ENCODE measurements at places on chromosomes 5 and 9.

DNA sequence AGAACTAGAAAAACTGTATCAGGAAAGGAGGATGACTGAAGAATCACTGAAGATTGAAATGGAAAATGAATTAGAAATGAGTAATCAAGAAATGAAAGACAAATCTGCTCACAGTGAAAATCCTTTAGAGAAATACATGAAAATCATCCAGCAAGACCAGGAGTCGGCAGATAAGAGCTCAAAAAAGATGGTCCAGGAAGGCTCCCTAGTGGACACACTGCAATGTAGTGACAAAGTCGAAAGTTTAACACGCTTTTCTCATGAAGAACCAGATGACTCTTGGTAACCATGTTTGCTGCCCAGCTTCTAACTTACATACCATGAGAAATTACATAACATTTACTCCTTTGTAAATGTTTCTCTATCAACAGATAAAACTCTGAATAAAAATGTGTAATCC lies 37.1 kb downstream of the CPLANE1 start:
- no peak for DNase-seq

GRCh38 chr5:142634216-142635011 lies 51.5 kb downstream of the FGF1 start:
- DNase-seq: no peak

- no peak for DNase-seq
Observed at GRCh38 chr5:44389090-44389822, at the start of gene FGF10. FGF10 (minus strand) TSS chr5:44389420; CDS start chr5:44388682, 738 bp downstream.

GRCh38 chr9:136621019-136621733 lies 41.5 kb upstream of the EGFL7 start:
- peak; percentile 80 for DNase-seq

- DNase-seq: peak; percentile 69
Observed at GRCh38 chr5:77143998-77144836, 57.1 kb upstream of the ZBED3 start.

DNA sequence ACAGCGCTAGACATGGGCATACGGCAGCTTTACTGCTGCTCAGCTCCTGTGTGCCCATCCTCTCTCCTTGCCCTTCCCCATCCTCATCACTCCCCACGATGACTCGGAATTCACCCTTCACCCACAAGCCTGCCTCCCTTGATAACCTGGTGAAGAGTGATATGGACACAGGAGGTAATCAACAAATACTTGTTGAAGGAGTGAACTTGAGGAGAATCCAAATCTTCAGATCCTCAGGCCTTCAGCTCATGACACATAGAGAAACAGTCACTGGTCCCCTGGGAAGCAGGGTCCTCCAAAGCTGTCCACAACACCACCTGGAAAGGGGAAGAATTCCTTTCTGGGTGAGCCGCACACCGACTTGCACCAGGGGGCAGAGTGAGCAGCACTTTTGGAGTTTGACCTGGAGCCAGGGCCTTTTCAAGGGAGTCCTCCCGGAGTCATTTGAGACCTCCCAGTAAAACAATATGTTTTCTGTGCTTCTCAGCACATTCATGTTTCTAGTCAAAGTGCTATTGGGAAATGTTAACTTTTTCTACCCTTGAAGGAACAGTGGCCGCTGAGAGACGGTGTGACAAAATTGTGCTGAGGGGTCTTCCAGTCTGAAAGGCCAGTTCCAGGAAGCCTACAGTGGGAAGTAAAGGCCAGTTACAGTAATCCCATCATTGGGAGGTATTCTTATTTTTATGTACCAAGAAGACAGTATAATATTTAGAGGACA lies 332.3 kb downstream of the CWC27 start:
- peak; percentile 82 for DNase-seq

DNA sequence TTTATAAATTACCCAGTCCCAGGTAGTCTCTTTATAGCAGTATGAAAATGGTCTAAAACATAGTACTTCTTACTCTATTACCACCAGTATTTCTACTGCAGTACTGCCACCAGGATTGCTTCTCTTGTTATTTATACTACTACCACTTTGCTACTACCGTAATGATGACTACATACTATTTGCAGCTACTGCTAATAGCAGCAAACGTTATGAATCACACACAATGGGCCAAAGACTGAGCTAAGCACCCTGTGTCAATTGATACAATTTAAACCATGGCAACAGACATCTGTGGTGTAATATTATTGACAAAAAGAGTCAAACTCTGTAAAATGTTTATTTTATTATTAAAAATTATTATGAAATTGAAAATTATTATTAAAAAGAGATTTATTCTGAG lies 15.3 kb upstream of the KIF12 start:
- DNase-seq: no peak

GRCh38 chr9:79577969-79578723 lies 6.4 kb downstream of the TLE4 start:
- no peak for DNase-seq

GRCh38 chr9:104144336-104144735 lies 50.2 kb downstream of the SMC2 start:
- DNase-seq: no peak

DNA sequence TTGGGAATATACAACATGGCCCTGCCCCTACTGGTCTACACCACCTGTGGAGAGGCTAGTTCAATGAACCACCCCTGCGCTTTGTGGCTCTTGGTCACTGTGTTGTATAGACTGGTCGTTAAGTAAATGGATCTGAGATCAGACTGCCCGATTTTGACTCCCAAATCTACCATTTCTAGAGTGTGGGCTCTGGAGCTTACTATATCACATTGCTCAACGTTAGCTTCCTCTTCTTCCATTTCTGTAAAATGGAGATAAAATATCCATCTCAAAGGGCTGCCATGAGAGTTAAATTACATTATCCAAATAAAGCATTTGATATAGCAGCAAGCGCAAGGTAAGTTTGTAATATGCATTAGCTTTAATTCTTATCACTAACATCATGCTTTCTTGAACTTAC lies 52.7 kb upstream of the IFNK start:
- DNase-seq: no peak

DNA sequence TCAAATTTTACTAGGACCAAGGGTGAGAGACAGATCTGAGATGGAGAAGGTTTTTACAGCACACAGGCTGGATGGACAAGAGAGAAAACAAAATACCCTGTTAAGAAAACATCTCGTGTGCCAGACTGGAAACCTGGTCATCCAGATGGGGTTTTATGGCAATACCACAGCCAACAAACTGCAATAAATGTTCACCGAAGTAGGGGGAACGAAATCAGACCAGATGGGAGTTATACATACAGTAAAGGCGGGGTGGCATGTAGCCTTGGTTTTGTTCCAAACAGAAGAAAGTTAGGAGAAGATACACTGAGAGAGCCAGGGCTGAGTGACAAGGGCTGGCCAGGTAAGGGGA lies 63.3 kb downstream of the DCP2 start:
- no peak for DNase-seq

GRCh38 chr9:29659736-29660135 lies 2086.5 kb upstream of the C9orf72 start:
- no peak for DNase-seq

DNA sequence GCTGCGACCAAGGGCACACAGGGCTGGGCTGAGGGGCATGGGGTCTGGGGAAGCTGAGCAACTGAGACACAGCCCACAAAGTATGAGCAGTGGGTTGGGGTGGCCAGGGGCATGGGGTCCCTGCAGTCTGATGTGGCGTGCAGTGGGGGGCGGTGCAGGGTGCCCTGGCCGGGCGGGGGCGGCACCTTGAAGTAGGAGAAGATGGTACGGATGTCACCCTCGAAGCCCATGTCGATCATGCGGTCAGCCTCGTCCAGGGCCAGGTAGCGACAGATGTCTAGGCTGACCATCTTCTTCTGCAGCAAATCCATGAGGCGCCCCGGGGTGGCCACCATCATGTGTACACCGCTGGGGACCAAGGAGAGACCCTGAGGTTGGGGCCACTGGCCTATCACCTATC lies 3.3 kb downstream of the DDX41 start:
- no peak for DNase-seq

- no peak for DNase-seq
Observed at GRCh38 chr5:84861306-84861705, 476.6 kb upstream of the EDIL3 start.

- DNase-seq: no peak
Observed at GRCh38 chr9:89553451-89554010, 51.3 kb upstream of the GADD45G start.

- no peak for DNase-seq
Observed at GRCh38 chr5:150612905-150613670, 27.4 kb upstream of the SYNPO start.

DNA sequence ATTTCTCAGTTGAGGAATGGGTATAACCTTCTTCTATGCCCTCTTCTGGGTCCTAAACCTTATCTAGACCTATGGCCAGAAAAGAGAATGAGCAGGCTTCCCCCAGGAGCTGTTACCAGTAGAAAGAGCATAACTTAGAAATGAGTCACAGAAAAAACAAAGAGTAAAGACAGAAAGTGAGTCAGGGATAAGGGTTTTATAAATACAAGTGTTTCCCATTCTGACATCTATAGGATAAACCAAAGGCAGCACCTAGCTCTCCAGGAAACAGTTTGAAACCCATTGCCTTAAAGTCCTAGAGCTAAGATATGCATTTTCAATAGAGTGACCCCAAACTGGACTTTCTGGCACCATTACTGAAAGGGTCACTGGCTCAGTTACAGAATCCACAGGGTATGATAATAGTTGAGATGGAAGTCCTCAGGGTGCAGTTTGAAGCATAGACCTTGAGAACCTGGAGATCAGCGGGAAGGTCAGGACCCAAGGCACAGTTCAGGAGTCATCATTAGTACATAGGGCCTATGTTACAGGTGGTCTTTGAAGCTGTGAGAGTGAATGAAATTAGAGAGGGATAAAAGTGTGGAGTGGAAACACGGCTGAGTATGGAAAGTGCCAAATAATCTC lies 42.7 kb upstream of the LIFR start:
- peak; percentile 78 for DNase-seq

DNA sequence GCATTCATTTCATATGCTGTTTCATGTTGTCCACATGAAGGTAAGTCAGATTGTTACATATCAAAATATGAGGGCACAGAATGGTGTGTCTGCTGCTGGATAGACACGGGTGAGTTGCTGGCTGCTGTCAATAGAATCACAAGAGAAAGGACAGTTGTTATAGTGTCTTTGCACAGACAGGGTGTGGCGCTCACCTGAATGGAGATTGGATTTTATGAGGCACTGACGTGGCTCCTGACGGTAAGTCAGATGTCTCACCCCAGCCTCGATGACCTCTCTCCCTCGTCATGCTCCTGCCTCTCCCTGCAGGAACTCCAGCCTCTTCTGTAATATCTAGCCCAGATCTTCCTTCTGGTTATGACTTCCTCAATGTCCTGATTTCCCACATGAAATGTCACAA lies 75.4 kb upstream of the SELENOP start:
- DNase-seq: peak; percentile 64

- no peak for DNase-seq
Observed at GRCh38 chr9:6552033-6552432, 93.5 kb downstream of the GLDC start.

GRCh38 chr5:83404182-83404716 lies 67.3 kb upstream of the VCAN start:
- DNase-seq: no peak

DNA sequence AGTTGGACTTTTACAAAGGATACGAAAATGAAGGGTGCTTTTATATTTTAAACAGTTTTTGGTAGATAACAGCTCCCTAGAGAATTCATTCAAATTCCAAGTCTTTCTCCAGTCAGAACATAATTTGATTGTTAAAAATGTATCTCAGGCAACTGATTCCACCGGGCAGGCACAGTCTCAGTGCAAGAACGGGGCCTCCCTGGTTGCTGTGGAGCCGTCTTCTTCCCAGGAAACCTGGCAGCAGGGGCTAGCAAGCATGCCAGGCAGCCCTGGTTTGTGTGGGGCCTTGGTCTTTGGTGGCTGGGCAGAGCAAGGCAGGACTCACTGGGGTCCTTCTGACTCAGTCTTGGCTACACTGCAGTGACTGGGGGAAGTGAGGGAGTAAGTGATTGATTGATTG lies 143.5 kb downstream of the NXNL2 start:
- no peak for DNase-seq

DNA sequence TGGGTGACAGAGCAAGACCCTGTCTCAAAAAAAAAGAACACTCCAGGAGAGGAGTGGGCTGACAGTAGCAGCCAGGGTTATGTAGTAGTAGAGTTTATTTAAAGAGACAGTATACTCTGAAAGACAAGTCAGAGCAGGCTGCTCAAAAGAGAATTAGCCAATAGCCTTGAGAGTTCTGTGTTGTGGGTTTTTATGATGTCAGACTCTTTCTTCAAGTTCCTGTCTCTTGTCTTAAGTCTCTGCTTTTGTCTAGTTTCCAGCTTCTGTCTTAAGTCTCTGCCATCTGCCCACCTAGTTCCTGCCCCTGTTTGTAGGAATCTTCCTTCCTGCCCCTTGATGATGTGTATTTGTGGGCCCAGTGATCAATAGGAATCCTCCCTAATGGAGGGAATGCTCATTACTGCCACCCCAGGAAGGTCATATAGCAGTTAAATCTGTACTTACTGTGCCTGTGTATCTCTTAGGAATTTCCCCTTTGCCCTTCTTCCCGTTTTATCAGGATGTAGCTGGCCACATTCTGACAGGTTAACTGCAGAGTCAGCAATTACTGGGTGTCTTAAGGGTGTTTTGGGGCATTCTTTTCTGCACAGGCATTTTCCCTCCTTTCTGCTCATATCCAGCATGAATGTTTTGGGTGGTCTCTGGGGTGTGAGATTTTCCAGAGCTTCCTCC lies 580.5 kb upstream of the SGCD start:
- no peak for DNase-seq

GRCh38 chr5:67257077-67257476 lies 60.5 kb upstream of the CD180 start:
- no peak for DNase-seq

GRCh38 chr9:94534901-94535300 lies 20.0 kb upstream of the PCAT7 start:
- no peak for DNase-seq

DNA sequence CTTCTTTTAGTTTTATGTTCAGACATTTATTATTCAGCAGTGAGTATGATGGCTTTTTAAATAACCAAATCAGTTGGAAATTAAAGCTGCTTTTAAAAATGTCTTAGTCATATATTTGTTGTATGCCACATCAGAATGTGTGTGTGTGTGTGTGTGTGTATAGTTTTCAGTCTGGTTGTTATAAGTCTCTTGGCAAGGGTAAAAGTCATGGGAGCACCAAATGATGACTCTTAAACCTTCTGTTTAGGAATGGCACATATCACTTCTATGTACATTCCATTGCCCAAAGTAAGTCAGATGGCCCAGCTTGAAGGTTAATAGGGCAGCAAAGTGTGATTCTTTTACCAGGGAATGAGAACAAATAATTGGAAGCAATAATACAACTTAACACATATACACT lies 135.9 kb downstream of the RNF180 start:
- no peak for DNase-seq

- DNase-seq: no peak
Observed at GRCh38 chr9:96048104-96048955, 172.8 kb downstream of the ERCC6L2 start.

GRCh38 chr9:135612981-135613910 lies 26.1 kb downstream of the GLT6D1 start:
- no peak for DNase-seq

- no peak for DNase-seq
Observed at GRCh38 chr9:87712801-87713277, 13.1 kb upstream of the CTSL start.

Measured in RWPE1 (cell line).